Effector memory CD8-positive, alpha-beta T cell (primary cell): ENCODE measurements at places on chromosomes 5 and 9.
A peak's percentile ranks its signal among the peaks of the same experiment; 100 is the strongest.

DNA sequence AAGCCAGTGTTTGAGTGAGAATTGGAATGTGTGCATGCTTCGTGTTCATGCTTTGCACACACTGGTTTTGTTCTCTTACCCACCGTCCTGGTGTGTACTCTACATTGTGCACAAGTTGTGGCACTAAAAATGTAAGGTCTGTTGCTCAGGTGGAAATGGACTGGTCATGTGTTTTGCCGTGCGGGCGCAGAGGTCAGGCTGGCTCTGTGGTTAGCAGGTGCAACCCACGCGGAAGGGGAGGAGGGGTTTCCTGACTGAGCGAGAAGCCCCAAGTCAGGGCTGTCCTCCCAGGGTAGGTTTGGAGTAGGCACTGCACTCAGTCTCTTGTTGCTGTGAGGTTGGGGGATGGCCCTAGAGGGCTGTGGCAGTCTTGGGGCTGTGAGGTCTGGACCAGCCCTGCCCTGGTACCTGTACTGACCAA lies 86.6 kb downstream of the EHMT1 start:
- peak overlapping the region; percentile 68 for H3K4me3 ChIP-seq
- H3K27me3 ChIP-seq = no peaks in the 10 kb centered on the region
- DNase-seq = peak; percentile 25
- peak overlapping the region; percentile 80 for H3K27ac ChIP-seq
- no peaks in the 10 kb centered on the region for H3K36me3 ChIP-seq
- H3K4me1 ChIP-seq = peaks cover 54% of the 10 kb centered on the region

GRCh38 chr5:149374303-149374702 lies 4.8 kb downstream of the IL17B start:
- no peak for DNase-seq
- H3K27ac ChIP-seq = no peak overlapping the region
- H3K4me1 ChIP-seq = no peaks in the 10 kb centered on the region
- no peaks in the 10 kb centered on the region for H3K27me3 ChIP-seq

DNA sequence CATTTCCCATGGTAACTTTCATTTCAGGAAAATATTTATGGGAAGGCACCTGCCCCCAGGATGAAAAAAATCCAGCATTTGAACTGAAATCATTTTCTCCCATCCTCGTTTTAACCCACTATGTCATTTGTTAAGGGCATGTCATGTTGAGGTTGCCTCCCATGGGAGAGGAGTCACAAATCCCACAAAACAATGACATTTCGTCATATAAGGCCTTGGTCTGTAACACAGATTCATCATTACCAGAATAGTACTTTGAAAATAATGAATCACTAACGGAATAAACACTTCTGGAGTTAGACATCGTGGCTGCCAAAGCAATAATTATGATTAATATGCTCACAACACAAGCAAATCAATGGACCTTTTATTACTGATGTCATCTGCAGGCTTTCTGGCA lies 274.1 kb downstream of the NDUFS4 start:
- H3K27me3 ChIP-seq = peaks cover 7% of the 10 kb centered on the region
- no peaks in the 10 kb centered on the region for H3K36me3 ChIP-seq
- DNase-seq = no peak
- no peak overlapping the region for H3K27ac ChIP-seq

DNA sequence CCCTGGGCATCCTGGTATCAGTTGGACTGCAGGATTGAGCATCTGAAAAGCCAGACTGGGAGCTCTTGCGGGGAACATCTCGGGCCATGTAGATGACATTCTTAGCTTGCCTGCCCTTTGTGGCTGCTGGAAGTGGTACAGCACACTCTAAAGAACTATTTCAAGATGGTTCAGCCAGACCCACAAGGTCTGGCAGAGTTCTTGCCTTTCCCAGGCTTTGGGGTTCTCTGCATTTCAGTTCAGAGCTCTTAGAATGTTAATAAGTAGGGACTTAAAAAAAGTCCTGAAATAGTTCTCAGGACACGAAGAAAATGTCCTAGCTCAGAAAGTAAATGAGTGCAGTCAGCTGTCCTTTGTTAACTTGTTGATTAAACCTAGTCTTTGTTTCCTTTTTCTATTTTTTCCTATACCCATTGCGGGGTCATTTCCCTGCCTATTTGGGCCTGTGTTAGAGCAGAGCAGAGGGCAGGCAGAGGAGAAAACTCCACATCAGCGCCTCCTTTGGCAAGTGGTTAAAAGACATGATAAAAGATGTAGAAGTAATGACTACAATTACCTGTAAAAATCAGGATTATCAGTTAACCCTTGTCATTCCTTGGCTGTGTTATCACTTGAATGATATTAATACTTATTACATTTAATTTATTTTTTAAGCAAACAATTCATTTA lies 291.5 kb downstream of the ZSWIM6 start:
- H3K4me3 ChIP-seq = no peak overlapping the region
- no peaks in the 10 kb centered on the region for H3K36me3 ChIP-seq
- no peaks in the 10 kb centered on the region for H3K4me1 ChIP-seq
- H3K27me3 ChIP-seq = peaks cover 84% of the 10 kb centered on the region
- DNase-seq = no peak

- no peak for DNase-seq
- H3K27me3 ChIP-seq = peaks cover 25% of the 10 kb centered on the region
- no peaks in the 10 kb centered on the region for H3K4me1 ChIP-seq
Observed at GRCh38 chr5:160221082-160221481, 8.2 kb upstream of the FABP6 start.

GRCh38 chr5:138096363-138096762 lies 12.5 kb downstream of the WNT8A start:
- H3K4me1 ChIP-seq = no peaks in the 10 kb centered on the region
- no peak overlapping the region for H3K4me3 ChIP-seq

DNA sequence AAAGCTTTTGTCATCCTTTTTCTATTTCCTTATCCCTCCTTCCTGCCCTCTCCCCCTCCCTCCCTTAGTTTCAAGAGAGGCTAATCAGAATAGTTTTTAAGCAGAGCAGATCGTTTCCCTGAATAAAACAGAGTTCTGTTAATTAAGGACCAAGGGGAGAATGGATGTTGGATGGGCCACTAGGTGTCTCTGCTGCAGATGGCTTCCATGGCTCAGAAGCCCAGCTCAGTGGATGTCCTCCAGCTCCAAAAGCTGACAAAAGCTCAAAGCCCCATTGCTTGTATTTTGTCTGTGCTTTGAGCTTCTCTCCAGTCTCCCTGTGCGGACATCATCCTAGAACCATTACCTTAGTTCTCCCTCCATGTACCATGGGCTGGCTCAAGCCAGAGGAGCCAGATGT lies 21.0 kb upstream of the NPR3 start:
- peaks cover 28% of the 10 kb centered on the region for H3K27me3 ChIP-seq
- no peaks in the 10 kb centered on the region for H3K36me3 ChIP-seq
- H3K27ac ChIP-seq = no peak overlapping the region
- H3K4me3 ChIP-seq = no peak overlapping the region

DNA sequence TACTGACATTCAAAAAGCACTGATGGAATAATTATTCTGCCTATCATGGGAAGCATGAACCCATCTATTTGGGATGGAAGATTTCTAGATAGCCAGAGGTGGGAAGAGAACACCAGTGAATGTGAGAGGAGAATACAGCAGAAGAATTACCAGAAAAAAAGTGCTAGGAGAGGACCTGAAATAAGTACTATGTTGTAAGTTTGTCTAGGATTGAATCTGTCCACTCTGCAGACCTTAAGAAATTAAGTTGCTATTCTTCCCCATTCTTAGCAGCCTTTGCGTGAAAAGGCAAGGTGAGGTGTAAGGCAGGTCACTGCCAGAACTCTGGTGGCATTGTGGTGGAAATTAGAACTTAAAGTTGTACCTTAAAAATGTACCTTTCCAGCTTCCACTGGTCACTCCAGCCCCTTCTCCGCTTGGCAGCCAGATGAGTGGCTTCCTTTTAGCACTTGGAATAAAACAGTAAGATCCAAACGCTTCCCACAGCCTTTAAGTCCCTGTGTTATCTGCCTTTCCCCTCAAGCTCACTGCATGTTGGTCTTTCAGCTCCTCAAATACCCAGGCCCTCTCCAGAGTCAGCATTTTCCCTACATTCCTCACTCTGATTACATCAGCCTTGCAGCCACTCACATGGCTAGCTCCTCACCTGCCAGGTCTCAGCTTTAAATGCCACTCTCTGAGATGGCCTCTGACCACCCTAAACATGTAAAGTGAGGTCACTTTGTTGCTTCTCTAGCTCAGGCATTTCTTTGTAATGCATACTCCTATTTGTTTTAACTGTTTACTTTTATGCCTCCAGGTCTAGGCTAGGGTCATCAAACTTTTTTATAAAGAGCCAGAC lies 253.0 kb downstream of the EPB41L4A start:
- DNase-seq = no peak
- peak overlapping the region; percentile 51 for H3K27ac ChIP-seq
- H3K36me3 ChIP-seq = peaks cover 53% of the 10 kb centered on the region
- no peaks in the 10 kb centered on the region for H3K27me3 ChIP-seq

- no peak overlapping the region for H3K27ac ChIP-seq
- no peaks in the 10 kb centered on the region for H3K4me1 ChIP-seq
- no peaks in the 10 kb centered on the region for H3K36me3 ChIP-seq
- no peak overlapping the region for H3K4me3 ChIP-seq
Observed at GRCh38 chr5:130549884-130550561, 615.0 kb downstream of the HINT1 start.

DNA sequence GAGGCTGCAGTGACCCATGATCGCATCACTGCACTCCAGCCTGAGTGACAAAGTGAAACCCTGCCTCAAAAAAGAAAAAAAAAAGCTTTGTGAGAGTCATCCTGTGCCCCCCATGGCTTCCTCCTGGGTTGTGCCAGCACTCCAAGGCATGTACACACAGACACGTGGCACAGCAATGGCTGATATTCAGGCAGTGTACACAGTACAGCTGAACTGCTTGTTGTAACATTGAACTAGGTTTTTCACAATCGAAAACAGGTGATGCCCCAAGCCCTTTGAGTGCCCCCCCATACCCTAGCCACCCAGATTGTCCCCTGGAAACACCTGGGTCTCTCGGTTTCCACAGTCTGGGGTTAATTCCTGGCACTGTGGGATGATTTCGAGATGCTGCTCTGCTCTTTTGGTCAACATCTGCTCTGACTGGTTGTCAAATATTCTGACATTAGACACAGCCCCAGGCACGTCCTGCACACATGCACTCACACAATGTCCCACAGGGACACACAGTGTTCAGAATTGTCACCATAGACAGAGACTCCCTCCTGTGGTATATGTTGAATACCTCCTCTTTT lies 9.2 kb downstream of the SPINK4 start:
- H3K4me1 ChIP-seq = no peaks in the 10 kb centered on the region
- peaks cover 21% of the 10 kb centered on the region for H3K36me3 ChIP-seq
- no peak overlapping the region for H3K4me3 ChIP-seq
- DNase-seq = no peak
- H3K27ac ChIP-seq = no peak overlapping the region

- H3K4me3 ChIP-seq = no peak overlapping the region
- no peaks in the 10 kb centered on the region for H3K4me1 ChIP-seq
- peaks cover 7% of the 10 kb centered on the region for H3K27me3 ChIP-seq
- no peak for DNase-seq
- no peaks in the 10 kb centered on the region for H3K36me3 ChIP-seq
- H3K27ac ChIP-seq = no peak overlapping the region
Observed at GRCh38 chr9:32350682-32351081, 33.8 kb upstream of the ACO1 start.

DNA sequence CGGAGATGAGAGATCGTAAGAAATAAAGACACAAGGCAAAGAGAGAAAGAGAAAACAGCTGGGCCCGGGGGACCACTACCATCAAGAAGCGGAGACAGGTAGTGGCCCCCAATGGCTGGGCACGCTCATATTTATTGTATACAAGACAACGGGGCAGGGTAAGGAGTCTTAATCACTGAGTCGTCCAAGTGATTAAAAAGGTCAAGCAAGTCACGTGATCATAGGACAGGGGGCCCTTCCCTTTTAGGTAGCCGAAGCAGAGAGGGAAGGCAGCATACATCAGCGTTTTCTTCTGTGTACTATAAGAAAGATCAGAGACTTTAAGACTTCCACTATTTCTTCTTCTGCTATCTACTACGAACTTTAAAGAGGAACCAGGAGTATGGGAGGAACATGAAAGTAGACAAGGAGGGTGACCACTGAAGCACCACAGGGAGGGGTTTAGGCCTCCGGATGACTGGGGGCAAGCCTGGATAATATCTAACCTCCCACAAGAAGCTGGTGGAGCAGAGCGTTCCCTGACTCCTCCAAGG lies 24.6 kb upstream of the QSOX2 start:
- H3K27ac ChIP-seq = no peak overlapping the region
- H3K27me3 ChIP-seq = peaks cover 5% of the 10 kb centered on the region

DNA sequence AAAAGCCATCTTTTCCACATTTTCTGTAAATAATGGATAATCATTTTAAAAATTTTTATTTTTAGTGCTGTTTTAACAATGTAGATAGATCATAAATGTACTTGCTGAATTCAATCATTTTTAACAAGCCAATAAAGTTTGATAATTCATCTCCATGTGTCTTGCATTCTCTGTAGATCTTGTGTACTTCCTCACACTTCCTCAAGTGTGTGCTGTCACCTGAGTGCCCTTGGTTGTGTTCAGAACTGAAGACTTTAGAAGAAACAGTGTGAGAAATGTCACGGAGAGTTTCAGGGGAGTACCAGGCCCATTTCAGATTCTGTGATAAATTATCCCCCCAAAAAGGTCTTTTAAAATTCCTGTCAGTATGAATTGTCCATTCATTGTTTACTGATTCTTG lies 146.0 kb downstream of the NTRK2 start:
- H3K27ac ChIP-seq = no peak overlapping the region
- no peak for DNase-seq
- peaks cover 2% of the 10 kb centered on the region for H3K36me3 ChIP-seq
- peaks cover 5% of the 10 kb centered on the region for H3K27me3 ChIP-seq

DNA sequence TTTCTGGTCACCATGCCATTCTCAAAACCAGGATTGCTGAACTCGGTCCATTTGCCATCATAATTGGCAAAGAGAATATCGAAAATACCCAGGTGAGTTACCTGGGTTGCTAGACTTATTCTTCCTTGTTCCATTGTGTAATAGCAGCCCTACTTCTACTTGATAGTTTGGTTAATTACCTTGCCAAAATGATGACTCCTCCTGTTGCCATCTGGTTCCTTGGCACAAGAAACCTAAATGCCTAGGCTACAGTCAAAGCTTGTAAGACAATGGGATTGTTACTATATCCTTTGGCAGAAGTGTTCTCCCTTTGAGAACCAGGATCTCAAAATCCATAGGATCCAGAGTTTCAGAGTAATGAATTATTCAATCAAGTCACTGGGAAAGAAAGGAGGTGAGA lies 373.2 kb upstream of the ACTBL2 start:
- H3K27me3 ChIP-seq = no peaks in the 10 kb centered on the region
- no peaks in the 10 kb centered on the region for H3K4me1 ChIP-seq
- no peak for DNase-seq
- no peaks in the 10 kb centered on the region for H3K36me3 ChIP-seq
- H3K4me3 ChIP-seq = no peak overlapping the region
- no peak overlapping the region for H3K27ac ChIP-seq

DNA sequence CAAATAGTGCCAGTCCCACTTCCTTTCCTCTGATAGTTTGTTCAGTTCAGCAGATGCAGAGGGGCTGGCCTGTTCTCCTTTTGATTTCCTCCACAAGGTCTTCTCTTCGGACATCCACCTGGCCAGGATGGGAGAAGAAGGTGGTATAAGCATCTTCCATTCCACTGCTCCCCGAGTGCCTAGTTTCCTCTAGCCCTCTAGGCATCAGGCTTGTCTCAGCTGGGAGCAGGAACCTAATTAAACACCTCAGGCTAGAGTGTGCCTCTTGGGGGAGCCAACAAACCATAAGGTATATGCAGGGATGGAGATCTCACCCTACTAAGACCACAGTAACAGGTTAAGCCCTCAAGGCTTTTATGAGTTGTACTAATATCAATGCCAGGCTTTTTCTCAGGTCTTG lies 835 bp upstream of the DND1 start:
- no peak for DNase-seq
- H3K4me1 ChIP-seq = peaks cover 6% of the 10 kb centered on the region
- no peak overlapping the region for H3K27ac ChIP-seq
- H3K36me3 ChIP-seq = peaks cover 56% of the 10 kb centered on the region
